ENCODE measurements at places on chromosomes 16 and 17.

- DNase-seq: no peak
Measured at GRCh38 chr16:13437413-13437795, 482.6 kb upstream of the ERCC4 start.

- DNase-seq: no peak
Measured at GRCh38 chr16:66874079-66874775, 6.1 kb upstream of the PDP2 start.

DNA sequence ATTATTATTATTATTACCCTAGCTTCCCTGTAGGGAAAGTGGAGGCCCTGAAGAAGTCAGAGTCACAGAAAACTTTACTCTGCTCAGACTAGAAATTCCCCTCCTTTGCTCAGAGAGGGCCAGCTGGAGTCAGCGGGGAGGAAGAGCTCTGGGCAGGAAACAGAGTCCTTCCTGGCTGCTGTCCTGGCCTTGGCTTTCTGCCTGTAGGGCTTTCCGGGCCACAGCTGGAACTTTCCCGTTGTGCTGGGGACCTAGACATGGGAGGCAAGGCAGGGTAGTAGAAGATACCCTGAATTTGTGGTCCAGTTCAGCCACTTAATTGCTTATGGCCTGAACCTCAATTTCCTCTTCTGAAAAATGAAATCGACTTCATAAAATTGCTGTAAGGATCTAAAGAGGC, 14.0 kb upstream of the CCL2 start:
- no peak for DNase-seq

GRCh38 chr17:41967141-41967920, 736 bp downstream of the CNP start:
- DNase-seq: no peak

GRCh38 chr16:66954097-66954659, 6.9 kb upstream of the CES3 start:
- peak; percentile 64 for DNase-seq

- DNase-seq: peak; percentile 66
Measured at GRCh38 chr17:82238472-82239201, 9.8 kb downstream of the SLC16A3 start.

- no peak for DNase-seq
Measured at GRCh38 chr17:6157716-6158115, 87.5 kb downstream of the WSCD1 start.

GRCh38 chr16:5490499-5490898, 392.9 kb upstream of the EEF2KMT start:
- DNase-seq: no peak

DNA sequence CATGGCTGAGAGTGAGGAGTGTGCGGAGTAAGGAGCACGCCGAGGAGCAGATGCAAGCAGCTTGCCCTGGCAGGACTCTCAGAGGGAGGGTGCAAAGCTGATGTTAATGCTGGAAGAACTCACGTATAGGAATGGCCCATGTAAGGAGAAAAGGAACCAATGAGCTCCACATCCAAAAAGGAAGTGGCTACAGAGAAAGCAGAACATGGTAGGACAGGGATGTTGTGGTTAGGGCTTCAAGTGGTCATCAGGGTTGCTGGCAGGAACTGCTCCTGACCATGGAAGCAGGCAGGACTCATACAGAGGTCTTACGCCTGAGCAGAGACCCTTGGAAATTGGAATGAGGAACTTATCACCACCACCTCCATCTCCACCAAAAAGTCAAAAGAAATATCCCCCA, 5.2 kb downstream of the MYO1D start:
- DNase-seq: no peak

DNA sequence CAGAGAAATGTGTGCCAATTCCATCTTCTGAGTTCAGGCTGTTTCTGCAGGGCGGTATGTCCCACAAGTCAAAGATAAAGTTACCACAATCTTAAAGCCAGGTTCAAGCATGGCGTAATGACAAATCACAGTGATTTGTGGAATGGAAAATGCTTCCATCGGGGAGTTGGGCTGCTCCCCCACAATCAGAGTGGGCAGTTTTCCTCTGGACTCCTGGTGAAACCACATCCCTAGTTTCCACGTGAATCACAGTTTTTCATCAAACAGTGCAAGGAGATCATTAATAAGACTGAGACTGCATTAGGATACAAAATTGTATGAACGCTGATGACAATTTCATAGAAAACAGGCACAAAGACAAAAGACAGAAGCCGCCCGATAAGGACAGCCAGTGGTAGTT, 3.6 kb downstream of the LITAF start:
- DNase-seq: no peak

DNA sequence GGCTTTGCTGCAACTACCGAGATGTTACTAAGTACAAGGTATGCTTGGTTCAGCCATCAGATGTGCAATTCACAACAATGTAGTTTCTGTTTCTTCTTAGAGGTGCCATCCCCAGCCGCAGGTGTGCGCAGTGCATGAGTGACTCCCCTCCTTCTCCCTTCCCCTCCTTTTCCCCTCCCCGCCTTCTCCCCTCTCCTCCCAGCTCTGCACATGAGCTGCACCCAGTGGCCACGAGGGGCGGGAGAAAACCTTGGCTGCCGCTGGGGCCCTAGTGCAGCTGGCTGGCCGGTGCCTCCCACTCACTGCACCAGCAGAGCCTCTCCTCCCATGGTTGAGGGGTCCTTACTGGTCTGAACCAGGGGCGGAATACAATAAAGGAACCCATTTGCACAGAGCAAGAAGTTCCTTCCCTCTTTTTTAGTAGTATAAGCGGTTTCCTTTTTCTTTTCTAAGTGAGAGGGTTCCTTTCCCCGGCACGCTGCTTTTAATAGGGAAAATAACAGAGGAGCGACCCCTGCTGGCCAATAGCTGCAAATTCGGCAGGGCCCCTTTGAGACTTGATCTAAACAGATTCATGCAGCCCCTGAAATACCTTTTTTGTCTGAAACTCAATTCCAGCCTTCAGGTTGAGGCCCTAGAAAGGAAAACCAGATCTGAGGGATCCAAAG, 7.8 kb upstream of the CCL15 start:
- no peak for DNase-seq

DNA sequence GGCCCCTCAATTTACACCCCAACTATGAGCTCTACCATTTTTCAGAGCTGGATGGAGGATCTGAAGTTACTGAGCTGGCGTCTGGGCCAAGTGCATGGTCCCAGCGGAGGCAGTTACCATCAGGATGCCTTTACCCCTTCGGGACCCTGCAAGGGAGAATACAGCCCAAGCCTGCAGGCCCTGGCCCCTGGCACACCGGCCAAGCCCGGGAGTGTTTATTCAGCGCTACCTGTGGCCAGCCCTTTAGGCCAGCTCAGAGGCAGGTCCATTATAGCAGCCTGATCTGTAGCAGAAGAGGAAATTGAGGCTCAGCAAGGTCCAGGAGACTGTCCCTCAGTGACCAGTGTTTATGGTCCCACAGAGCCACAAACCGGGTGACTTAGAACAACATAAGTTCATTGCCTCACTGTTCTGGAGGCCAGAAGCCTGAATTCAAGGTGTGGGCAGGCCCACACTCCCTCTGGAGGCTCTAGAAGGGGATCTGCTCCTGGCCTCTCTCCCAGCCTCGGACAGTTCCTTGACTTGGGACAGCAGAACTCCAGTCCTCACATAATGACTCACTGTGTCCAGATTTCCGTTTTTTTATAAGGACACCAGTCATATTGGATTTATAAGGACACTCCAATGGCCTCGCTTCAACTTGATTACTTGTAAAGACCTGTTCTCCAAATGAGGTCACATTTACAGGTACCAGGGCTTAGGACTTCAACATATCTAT, 8.8 kb downstream of the SEC14L5 start:
- DNase-seq: no peak

- DNase-seq: no peak
Measured at GRCh38 chr17:47847341-47848197, 3.4 kb downstream of the SP6 start.

DNA sequence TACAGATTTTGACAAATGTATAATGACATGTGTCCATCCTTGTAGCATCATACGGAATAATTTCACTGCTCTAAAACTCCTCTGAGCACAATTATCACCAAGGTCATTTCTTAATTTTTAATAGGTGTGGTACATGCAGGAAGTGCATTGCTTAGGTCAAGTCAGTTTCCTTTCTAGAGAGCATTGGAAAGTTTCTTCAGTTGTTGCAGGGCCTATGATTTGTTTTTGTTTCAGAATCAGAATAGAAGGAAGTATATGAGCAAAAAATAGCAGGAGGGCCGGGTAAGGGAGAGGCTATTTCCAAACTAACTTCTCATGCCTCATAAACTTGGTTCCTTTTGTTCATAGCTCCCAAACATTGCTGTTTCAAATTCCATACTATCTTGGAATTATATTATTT, 24.0 kb upstream of the SLFN5 start:
- DNase-seq: no peak

DNA sequence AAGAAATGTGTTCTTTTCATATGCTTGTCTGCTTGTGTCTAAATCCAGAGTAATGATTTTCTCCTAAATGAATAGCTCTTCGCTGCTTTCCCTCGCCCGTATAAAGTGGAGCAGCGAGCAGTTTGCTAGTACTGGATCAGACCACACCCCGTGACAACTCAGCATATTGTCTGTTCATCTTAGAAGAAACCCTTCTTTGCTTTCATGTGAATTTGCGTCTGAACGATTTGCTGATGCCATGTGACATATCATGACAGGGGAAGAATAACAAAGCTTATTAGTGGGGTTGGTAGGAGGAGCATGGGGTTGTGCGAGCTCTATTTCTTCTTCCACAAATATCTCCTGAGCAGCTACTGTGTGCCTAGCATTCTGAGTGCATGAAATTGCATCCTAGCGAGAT, 44.1 kb upstream of the CACNG4 start:
- no peak for DNase-seq

- DNase-seq: no peak
Measured at GRCh38 chr17:47811709-47812108, 9.9 kb downstream of the OSBPL7 start.

GRCh38 chr17:63070031-63070430, 104.0 kb downstream of the TANC2 start:
- no peak for DNase-seq

DNA sequence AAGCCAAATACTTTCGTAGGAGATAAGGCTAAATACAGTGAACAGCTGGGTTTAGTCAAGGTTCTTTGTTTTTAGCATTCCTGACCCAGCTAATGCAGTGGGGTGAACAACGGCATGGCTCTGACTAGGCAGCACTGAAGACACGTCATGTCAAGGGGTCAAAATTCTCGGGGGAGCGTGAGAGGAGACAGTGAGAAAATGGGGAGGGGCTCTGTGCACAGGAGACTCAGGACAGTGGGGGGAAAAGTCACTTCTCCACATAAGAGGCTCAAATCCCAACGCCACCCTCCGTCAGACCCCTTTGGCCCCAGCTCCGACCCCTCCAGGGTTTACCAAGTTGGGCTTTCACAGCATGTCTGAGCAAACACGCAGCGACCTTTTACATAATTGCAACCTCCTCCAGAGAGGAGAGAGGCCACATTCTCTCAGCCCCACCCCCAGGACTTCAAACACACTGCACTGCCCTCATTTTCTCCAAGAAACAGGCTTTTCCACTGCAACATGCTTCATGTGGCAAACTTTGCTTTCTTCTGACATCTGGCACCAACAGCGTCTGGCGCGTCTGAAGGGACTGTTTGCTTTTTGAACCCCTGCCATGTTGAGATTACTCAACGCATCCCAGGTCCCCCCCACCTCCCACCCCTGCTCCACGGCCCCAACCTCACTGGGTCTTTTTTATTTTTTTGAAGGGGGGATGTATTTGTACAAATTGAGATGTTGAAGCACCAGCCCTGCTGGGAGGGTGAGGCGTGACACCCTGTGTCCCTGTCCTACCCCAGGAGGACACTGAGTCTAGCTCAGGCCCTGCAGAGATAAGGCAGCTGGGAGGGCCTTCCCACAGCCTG, 30.0 kb downstream of the AXIN2 start:
- DNase-seq: no peak

GRCh38 chr17:4710693-4711634, 532 bp downstream of the ARRB2 start:
- peak; percentile 18 for DNase-seq

- DNase-seq: no peak
Measured at GRCh38 chr17:45850468-45850867, 5.8 kb downstream of the SPPL2C start.

DNA sequence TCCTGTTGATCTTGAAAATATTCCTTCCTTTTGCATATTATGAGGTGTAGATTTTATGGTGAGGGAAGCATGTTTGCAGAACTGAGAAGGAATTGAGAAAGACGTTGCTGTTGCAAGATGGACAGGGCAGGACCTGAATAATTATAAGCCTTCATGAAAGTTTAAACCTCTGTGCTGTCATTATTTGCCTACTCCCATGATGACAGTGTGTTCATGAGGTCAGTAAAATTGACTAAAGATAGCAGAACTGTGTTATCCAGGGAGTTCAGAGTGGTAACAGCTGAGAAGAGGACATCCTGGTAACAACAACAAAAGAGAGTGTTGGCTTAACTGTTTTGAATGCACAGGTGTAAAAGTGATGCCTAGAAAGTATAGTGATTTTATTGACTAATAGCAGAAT, 45.3 kb upstream of the HLF start:
- DNase-seq: no peak

DNA sequence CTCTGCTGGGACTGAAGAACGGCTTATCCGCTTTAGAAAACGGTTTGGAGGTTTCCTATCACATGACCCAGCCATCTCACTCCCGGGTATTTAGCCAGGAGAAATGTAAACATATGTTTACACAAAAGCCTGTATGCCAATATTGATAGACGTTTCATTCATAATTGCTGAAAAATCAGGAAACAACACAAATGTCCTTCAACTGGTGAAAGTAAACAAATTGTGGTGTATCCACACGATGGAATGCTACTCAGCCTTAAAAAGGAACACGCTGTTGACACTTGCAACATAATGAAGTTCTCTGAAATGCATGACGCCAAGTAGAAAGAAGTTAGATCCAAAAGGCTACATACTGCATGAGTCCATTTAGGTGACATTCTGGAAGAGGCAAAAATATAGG, 157.6 kb downstream of the SLC39A11 start:
- no peak for DNase-seq

- no peak for DNase-seq
Measured at GRCh38 chr16:13068912-13069583, 167.7 kb downstream of the SHISA9 start.

- DNase-seq: no peak
Measured at GRCh38 chr17:78682363-78682762, 99.7 kb downstream of the CYTH1 start.

GRCh38 chr17:28657756-28658155, 4.0 kb downstream of the SDF2 start:
- DNase-seq: no peak

- DNase-seq: no peak
Measured at GRCh38 chr17:65064452-65065019, 8.0 kb upstream of the GNA13 start.

GRCh38 chr16:4415538-4416199, 727 bp downstream of the CORO7 start:
- DNase-seq: no peak

- no peak for DNase-seq
Measured at GRCh38 chr16:10849736-10850477, 27.1 kb upstream of the CIITA start.

Measured in T follicular helper cell (primary cell).